ENCODE measurements at places on chromosomes 1 and 21. TPM values are rescaled to one million over a fixed set of nuclear protein-coding genes. Genes with fewer than 3 reads are reported as not detected.

The ADAMTS5 gene
- 2.9 TPM for total RNA-seq

GRCh38 chr1:9631613-9632012 lies 19.9 kb upstream of the PIK3CD start:
- no peaks in the 10 kb centered on the region for H3K4me1 ChIP-seq
- H3K36me3 ChIP-seq = no peaks in the 10 kb centered on the region
- no peak overlapping the region for H3K27ac ChIP-seq
- H3K27me3 ChIP-seq = no peaks in the 10 kb centered on the region

GRCh38 chr21:45405271-45405818 lies 380 bp downstream of the COL18A1 start:
- peak overlapping the region; percentile 66 for H3K27ac ChIP-seq
- peak; percentile 69 for DNase-seq
- peak overlapping the region; percentile 39 for H3K4me3 ChIP-seq

DNA sequence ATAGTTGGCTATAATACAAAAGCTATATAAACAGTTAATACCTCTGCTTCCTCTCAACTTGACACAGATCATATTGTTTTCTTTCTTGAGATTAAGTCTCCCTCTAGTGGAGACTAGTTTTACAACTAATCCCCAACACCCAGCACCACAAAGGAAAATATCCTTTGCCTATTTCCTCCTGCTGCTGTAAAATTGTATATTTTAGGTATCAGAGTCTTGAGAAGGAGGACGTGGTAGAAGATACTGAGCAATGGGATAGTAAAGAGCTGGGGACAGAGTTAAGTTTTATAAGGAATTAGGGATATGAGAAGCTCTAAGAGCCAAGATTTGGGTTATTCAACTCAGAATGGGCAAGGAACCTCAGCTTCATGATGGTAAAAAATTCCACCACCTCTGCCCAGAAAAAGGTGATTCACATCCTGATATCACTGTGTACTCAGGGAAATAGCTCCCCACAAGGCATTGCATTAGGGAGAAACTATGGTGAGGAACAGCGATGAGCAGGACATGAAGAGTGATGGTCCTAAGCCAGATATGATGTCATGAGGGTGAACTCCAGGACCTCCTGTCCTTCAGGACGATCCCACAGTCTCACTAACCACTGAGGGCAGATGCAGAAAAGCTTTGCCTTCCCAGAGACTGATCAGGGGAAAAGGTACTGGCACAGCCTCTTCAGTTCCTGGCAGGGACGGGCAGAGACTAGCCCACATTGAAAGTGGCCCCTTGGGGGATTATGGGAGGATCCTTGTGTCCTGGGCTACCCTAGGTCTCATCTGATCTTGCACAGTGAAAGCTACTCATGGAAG lies 14.7 kb upstream of the CFAP126 start:
- peak; percentile 71 for DNase-seq
- H3K4me1 ChIP-seq = no peaks in the 10 kb centered on the region
- no peaks in the 10 kb centered on the region for H3K27me3 ChIP-seq
- no peaks in the 10 kb centered on the region for H3K36me3 ChIP-seq
